ENCODE measurements at places on chromosomes 2 and 18.
A peak's percentile ranks its signal among the peaks of the same experiment; 100 is the strongest.

- DNase-seq, result no peak
These were observed 84.2 kb upstream of the OTOS start for GRCh38 chr2:240224676-240225075.

GRCh38 chr2:74768401-74768914 is 65.5 kb upstream of the HK2 start:
- no peak for DNase-seq

DNA sequence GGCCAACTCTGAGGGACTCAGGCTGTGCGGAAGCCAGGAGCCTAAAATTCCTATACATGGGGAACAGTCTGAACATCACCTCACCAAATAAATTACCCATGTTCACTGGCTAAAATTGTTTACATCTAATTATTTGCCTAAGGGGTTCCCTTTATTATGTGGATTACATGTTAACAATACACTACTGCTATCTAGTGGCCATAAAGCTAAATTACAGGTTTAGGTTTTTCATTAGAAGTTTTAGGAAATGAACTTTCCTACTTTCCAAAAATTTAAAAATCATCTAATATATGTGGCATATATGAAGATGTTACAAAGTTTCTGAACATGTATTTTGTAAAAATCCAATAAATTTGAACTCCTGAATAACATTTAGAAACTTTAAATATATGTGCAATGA is 40.3 kb downstream of the PLA2R1 start:
- no peak for DNase-seq

GRCh38 chr2:176814274-176814673 is 398.3 kb upstream of the HNRNPA3 start:
- DNase-seq, result no peak

DNA sequence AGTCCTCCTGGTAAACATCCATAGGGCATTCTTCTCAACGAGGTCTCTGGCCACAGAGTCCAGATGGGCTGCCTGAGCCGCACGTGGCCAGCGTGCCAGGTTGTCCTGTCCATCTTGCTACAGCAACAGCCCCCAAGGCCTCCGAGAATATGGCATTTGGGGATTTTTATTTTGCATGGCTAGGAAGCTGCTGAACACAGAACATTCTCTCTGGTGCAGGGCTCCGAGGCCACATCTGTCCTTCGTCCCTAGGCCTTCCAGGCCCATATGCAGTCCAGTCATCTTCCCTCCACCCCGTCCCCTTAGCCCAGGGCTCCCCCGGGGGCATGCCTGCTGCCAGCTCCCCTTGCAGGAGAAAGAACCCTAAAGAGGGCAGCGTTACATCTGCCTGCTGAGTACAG is 2.3 kb downstream of the HDAC4 start:
- DNase-seq, result no peak

DNA sequence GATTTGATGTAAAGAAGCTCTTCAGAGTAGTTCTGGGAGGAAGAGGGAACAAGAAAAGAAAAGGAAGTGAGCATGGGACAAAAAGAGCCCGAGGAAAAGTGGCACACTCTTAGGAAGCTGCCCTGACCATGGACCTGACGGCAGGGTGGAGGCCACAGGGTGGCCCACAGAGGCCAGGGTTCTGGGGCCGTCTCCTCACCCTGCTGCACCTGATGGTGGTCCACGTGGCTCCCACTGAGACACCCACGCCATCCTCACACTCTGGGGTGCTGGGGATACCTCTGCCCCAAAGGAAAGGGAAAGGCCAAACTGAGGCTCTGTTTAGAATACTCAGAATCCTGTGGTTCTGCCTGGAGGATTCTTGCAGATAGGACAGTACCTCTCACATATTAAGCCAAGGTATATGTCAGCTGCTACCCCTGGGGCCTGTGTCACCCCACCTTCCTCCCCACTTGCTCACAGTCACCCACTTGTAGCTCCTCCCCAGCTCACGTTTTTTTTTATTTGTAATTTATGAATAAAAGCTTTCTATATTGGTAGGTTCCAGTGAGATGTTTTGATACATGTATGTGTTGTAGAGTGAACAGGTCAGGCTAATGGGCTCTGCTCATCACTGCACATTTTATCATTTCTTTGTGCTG is 171.1 kb downstream of the LDLRAD4 start:
- no peak for DNase-seq

DNA sequence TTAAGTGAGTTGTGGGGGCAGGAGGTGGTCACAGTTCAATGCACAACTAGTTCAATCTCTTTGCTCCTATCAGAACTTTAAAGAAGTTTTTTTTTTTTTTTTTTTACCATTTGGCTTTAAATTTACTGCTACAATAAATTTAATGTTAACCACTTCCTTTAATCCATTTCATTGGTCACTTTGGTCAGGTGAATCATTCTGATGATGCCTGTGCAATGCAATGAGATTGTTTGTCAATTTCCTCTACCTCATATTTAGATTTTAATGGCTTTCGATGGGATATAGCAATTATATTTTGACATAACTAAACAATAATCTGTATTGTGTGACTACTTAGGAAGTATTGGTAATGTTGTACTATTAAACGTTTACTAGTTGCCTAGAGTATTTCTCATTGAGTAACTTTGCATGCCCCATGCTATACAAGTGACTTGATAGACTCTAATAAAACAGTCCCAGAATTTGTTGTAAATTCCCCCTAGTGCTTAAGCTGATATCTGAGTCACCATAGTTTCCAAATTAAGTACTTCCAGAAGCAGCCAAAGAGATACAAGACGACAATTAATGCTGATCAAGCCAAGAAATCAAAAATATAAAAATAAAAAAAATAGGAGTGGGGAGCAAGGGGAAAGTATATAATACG is 52.9 kb upstream of the SERPINB2 start:
- no peak for DNase-seq

- DNase-seq, result peak; percentile 76
These were observed 515 bp upstream of the PLEKHB2 start for GRCh38 chr2:131104487-131105155.

DNA sequence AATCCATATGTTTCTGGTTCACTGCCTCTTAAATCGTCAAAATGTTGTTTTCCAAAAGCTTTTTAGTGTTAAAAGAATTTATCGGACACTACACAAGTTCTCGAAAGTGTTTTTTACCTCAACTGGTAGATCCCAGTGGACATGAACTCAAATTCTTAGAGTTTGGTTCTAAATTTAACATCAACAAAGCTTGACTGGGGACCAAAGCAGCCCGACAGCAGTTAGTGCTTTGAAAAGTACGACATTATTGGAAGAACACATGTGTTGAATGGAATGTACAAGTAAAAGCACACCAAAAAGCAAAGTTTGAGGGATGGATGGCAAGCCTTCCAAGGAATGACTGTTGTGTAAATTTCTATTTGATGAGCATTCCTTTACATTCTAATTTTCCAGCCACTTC is 803.9 kb upstream of the POU3F3 start:
- no peak for DNase-seq
